ENCODE measurements at places on chromosomes 6 and 20. TPM values are rescaled to one million over a fixed set of nuclear protein-coding genes. Genes with fewer than 3 reads are reported as not detected.

GRCh38 chr20:57590485-57591288 is 29.5 kb downstream of the ZBP1 start:
- no peak for DNase-seq

DNA sequence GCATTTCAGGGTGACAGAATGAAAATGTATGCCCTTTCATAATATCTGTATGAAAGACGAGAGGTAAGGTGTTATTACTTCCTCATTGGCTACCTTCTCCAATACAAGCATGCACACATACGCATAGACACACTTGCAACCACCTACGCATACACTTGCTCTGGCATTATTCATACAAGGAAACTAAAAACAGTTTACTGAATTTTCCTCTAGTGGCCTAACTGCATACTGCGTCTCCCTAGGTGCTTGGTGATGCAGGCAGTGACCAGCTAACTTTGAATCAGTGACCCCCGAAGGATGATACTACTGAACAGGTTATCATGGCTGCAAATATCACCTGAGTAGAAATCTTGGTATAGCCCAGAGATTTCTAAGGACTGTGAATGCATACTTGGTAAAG is 593.1 kb downstream of the PKHD1 start:
- no peak for DNase-seq

DNA sequence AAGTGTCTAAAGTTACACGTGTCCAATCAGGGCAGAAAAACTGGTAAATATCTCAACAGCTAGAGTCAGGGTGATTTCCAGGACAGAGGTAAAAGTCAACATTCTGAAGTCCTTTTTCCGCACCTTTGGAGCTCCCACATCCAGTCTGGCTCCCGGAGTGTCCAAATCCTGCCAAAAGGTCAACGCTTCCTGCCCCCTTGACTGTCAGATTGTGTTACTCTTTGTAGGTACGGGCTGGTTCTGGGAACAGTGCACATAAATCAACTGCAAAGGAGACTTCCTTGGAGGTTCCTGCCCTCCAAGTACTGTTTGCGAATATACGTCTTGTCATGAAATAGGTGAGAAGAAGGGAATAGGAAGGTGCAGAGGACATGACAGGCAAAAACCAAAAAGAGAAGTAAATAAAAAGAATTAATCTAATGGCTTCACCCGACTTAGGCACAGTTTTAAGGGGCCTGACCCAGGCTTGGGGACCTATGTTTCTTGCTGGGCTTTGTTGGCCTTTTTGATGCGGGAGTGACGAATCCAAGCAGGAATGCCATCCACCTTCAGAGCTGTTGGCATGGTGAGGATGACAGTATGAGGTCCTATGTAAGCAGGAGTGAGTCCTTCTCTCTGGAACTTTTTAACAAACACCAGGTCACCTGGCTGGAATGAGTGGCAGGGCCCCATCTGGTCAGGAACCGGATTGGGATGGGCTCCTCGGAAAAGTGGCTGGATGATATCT is 155.4 kb downstream of the TRIM27 start:
- no peak for DNase-seq

- no peak for DNase-seq
Observed at GRCh38 chr6:110950440-110950839, 8.1 kb upstream of the GTF3C6 start.

DNA sequence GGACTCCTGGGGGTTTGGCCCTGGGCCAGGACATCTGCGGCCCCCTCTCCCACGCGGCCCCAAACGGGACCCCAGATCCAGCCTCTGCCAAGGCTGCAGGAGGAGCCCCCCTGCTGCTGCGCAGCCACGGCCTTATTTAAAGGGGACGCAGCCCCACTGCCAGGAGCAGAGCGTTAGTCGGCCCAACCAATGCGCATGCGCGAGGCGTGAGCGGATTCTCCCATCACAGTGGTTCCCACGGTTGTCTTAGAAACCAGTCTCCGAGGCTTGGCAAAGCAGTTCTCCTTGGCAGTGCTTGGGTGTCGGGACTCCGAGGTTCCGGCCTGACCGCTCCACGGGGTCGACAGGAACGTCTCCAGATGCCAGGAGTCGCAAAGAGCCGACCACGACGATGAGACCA is 288.3 kb upstream of the ZNF337 start:
- peak; percentile 86 for DNase-seq

- no peak for DNase-seq
Observed at GRCh38 chr20:9439806-9440205, 74.6 kb upstream of the LAMP5 start.

DNA sequence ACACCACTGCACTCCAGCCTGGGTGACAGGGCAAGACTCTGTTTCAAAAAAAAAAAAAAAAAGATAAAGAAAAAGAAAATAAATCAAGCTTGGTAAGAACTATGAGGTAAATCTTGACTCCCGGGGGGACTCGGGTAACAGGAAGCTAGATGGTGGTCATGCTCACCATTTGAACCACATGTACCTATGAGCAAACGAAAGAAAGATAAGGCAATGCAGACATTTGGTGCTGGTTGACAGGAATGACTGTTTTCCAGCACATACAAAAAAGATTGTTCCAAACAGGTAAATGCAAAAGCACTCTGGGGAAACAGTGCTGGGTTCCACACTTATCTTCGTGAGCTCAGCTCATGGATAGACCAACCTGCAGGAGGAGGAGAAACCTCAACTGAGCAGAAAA is 22.8 kb upstream of the PTPN1 start:
- no peak for DNase-seq

GRCh38 chr6:38503032-38503773 is 136.5 kb downstream of the BTBD9 start:
- no peak for DNase-seq

- no peak for DNase-seq
Observed at GRCh38 chr20:8749101-8749500, 319.8 kb upstream of the PLCB4 start.

DNA sequence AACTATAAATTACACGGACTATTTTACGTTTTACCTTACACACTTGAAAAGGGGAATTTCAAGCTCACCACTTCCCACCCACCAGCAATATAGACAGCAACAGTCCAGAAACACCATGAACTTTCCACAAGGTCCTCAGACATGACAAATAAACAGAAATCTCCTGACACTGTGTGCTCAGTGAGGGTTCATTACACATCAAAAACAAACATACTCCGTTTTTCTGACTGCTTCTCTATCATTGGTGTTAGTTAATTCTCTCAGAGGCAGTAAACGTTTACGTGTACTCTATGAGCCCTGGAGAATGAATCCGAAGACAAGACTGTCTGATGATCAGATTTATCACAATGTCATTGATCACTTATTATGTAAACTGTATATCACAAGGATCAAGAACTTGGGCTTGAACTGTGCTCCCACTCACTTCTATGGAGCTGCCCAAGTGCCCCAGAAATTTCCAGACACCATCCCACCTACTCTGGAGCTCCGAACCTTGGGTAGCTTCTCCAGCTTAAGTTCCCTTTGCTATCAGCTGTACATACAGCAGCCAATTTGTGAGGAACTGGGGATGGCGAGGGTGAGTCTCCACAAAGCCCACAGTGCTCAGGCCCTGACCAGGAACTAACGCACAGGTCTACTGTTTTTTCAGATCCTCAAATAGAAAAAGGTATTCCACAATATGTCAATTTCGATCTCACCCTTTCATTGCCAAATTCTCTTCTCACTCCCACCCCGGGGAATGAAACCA is 86.0 kb downstream of the ALDH8A1 start:
- DNase-seq, result no peak

GRCh38 chr20:59149678-59150504 is 13.7 kb upstream of the ZNF831 start:
- peak; percentile 66 for DNase-seq

GRCh38 chr6:10478187-10479040 is 42.7 kb upstream of the GCNT2 start:
- no peak for DNase-seq

- no peak for DNase-seq
Observed at GRCh38 chr20:46056027-46056833, 27.2 kb downstream of the SLC12A5 start.

DNA sequence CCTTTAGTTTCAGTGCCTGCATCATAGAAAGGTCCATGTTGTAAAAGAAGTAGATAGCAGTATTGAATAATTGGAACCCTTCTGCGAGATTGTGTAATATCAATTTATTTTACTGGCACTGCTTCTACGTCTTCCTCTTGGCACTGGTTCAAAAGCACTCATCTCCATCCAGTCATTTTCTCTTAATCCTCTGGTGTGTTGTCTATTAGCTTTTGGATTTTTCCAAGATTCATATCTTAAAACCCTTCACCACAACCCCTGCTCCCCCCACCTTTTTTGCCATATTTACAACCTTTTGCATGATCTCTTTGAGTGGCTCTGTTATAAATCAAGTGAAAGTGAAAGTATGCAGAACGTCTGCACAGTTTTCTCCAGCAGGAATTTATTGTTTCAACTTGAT is 76.6 kb upstream of the HSF2 start:
- no peak for DNase-seq

DNA sequence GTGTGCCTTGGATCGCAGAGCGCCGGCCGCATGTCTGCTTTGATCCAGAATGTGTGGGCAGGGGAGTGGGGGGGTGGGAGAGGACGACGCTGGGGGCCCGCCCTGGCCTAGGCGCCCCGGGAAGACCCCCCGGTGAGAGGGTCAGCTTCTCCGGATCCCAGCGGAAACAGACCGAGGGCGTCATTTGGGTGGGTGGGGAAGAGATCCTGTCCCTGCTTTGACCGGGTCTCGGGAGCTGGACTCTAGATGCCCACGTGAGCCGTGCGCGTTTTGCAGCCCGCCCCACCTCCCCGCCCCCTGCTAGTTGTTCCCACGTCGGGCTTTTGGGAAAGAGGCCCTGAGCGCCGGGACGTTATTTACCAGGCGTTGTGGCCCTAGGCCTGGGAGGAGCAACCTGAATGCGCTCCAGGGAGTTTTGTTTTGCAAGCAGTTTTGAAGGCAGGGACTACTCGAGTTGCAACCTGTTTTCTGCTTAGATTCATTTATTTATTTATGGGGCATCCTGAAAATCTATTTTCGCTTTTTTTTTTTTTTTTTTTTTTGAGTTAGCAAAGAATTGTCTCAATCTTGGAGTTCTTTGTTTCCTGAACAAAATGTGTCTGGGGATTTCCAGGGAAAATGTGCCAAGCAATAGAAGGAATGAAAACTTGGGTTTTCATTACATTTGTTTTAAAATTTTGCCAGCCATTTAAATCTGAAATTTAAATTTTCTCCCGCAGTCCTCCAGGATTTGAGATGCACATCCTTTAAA is 1.6 kb downstream of the DSP start:
- DNase-seq, result peak; percentile 73

- DNase-seq, result no peak
Observed at GRCh38 chr6:142892254-142893021, 52.5 kb downstream of the HIVEP2 start.

DNA sequence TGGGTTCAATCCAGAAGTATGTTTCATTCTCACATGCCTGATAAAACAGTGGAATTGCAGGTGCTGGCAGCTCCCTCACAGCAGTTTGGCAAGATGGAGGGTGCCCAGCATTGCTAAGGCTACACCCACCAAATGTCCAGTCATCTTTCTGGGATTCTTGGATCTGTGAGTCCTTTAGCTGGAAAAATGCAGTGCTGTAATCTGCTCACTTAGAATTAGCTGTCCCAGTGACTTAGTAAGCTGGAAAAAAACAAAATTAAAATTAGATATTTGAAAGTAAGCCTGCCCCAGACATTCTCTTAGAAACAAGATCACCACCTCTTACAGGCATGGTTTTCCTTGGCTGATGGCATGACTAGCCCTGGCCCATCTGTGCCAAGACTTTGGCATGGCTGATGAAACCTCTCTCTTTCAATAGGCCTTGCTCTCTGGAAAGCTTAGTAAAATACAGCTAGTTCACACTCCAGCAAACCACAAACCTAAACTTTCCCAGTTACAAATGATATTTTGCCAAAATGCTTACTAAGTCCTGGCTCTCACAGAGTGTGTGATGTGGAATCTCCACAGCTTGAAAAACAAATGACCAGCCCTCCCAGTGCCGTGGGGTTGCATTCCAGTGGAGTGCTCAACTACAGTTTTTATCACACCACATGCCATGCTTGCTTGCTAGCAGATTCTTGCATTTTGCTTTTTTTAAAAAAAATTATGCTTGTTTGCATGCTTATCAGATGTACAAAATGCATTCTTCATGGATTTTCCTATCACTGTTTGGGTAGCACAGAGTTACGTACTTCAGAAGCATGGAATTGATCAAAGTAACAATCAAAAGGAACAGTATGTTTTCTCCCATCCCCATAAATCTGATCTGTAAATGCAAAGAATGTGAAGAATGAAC is 261.5 kb downstream of the EYA4 start:
- DNase-seq, result no peak

Gene XKR7
- total RNA-seq, result not detected

Gene DEFB132
- total RNA-seq, result not detected

Gene SPTLC3
- total RNA-seq, result 6.9 TPM

Gene RIPOR3
- total RNA-seq, result 8.3 TPM

Gene FKBP1A
- 143 TPM for total RNA-seq

Gene BMP2
- 2.3 TPM for total RNA-seq

Gene MACROD2
- 5.0 TPM for total RNA-seq

Gene MTO1
- total RNA-seq, result 26.6 TPM

Gene ZBTB24
- 2.6 TPM for total RNA-seq

Gene CST5
- not detected for total RNA-seq

Gene C20orf96
- total RNA-seq, result 5.4 TPM

Gene SIGLEC1
- 9.5 TPM for total RNA-seq

Gene SLC23A2
- total RNA-seq, result 6.7 TPM

Gene MAS1
- total RNA-seq, result not detected

Gene CENPW
- total RNA-seq, result 0.65 TPM

Gene NRSN1
- total RNA-seq, result not detected

Gene RPL7L1
- total RNA-seq, result 44.5 TPM
